ENCODE measurements at places on chromosomes 7 and 10. TPM values are rescaled to one million over a fixed set of nuclear protein-coding genes. Genes with fewer than 3 reads are reported as not detected.
A peak's percentile ranks its signal among the peaks of the same experiment; 100 is the strongest.

FBXL13 gene
- total RNA-seq, result 2.5 TPM

OPALIN gene
- total RNA-seq, result not detected

NME8 gene
- not detected for total RNA-seq

EPO gene
- total RNA-seq, result not detected

DNA sequence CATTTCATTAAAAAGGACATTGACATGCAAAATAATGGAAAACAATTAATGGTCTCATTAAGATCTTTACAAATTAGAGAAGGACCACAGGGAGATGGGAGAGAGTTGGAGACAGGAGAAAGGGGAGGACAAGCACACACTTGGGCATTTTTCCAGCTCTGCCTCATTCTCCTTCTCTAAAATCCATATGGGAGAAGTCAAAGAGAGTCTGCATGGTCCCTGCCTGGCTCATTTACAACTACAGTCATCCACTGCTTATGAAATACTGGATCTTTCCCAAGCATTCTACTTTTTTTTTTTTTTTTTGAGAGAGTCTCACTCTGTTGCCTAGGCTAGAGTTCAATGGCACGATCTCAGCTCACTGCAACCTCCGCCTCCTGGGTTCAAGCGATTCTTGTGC is 518.9 kb upstream of the CELF2 start:
- no peaks in the 10 kb centered on the region for H3K4me1 ChIP-seq
- no peak overlapping the region for H3K4me3 ChIP-seq
- DNase-seq, result no peak
- no peaks in the 10 kb centered on the region for H3K36me3 ChIP-seq
- peaks cover 27% of the 10 kb centered on the region for H3K27me3 ChIP-seq

GRCh38 chr7:149853157-149853556 is 15.0 kb downstream of the ZNF862 start:
- peaks cover 62% of the 10 kb centered on the region for H3K4me1 ChIP-seq
- H3K4me3 ChIP-seq, result no peak overlapping the region
- H3K27ac ChIP-seq, result no peak overlapping the region

- H3K27me3 ChIP-seq, result peaks cover 19% of the 10 kb centered on the region
- H3K27ac ChIP-seq, result peak overlapping the region; percentile 95
- H3K36me3 ChIP-seq, result no peaks in the 10 kb centered on the region
- H3K4me3 ChIP-seq, result peak overlapping the region; percentile 100
- H3K4me1 ChIP-seq, result peaks cover 47% of the 10 kb centered on the region
Measured at GRCh38 chr10:102421507-102421756, 796 bp downstream of the FBXL15 start.

- peaks cover 40% of the 10 kb centered on the region for H3K36me3 ChIP-seq
- no peaks in the 10 kb centered on the region for H3K27me3 ChIP-seq
- H3K4me3 ChIP-seq, result no peak overlapping the region
- peaks cover 42% of the 10 kb centered on the region for H3K4me1 ChIP-seq
Measured at GRCh38 chr7:98881561-98882315, 3.4 kb downstream of the TRRAP start.

DNA sequence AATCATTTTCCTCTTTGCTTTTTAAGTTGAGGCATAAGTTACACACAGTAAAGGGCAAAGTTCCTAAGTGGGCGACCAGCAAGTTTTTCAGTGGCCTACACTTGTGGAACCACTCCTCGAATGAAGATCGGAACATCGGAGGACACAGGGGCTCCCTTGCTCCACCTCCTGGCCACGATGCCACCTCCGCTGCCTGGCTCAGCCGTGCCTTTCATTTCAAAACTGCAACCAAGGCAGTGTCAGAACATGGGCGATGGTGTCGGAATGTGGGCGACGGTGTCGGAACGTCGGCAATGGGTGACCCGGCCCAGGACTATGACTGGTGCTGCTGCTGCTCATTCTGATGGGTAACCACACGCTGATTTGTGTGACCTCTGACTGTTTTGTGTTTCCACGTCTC is 9.6 kb upstream of the VIPR2 start:
- no peaks in the 10 kb centered on the region for H3K27me3 ChIP-seq
- no peak overlapping the region for H3K4me3 ChIP-seq
- DNase-seq, result no peak
- peaks cover 2% of the 10 kb centered on the region for H3K4me1 ChIP-seq
- no peaks in the 10 kb centered on the region for H3K36me3 ChIP-seq

DNA sequence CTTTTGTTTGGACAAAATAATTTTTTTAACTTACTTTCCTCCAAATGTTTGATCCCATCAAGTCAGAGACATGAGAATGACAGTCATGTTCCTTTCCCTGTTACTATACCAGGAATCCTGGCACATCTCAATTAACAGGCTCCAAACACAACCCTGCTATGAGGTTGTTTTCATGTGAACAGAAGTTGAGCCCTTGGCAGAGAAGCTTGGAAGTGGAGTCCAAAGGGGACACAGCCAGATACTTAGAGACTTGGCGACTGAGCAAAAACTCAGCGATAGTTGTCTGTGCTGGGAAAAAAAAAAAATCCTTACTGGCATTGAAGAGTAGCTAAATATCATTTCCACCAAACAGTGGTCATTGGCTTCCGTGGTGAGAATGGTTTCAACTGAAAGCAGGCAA is 12.8 kb downstream of the TUBAL3 start:
- H3K27ac ChIP-seq, result no peak overlapping the region
- no peak overlapping the region for H3K4me3 ChIP-seq
- no peaks in the 10 kb centered on the region for H3K4me1 ChIP-seq

DNA sequence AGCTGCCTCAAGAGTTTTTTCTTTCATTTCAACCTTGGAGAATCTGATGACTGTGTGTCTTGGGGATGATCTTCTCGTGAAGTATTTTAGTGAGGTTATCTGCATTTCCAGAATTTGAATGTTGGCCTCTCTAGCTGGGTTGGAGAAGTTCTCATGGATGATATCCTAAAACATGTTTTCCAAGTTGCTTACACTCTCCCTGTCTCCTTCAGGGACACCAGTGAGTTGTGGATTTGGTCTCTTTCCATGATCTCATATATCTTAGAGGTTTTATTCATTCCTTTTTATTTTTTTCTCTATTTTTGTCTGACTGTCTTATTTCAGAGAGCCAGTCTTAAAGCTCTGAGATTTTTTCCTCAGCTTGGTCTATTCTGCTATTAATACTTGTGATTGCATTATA is 282.3 kb upstream of the CSTF2T start:
- H3K4me1 ChIP-seq, result no peaks in the 10 kb centered on the region
- no peak overlapping the region for H3K27ac ChIP-seq
- H3K4me3 ChIP-seq, result no peak overlapping the region
- DNase-seq, result no peak
- no peaks in the 10 kb centered on the region for H3K36me3 ChIP-seq

DNA sequence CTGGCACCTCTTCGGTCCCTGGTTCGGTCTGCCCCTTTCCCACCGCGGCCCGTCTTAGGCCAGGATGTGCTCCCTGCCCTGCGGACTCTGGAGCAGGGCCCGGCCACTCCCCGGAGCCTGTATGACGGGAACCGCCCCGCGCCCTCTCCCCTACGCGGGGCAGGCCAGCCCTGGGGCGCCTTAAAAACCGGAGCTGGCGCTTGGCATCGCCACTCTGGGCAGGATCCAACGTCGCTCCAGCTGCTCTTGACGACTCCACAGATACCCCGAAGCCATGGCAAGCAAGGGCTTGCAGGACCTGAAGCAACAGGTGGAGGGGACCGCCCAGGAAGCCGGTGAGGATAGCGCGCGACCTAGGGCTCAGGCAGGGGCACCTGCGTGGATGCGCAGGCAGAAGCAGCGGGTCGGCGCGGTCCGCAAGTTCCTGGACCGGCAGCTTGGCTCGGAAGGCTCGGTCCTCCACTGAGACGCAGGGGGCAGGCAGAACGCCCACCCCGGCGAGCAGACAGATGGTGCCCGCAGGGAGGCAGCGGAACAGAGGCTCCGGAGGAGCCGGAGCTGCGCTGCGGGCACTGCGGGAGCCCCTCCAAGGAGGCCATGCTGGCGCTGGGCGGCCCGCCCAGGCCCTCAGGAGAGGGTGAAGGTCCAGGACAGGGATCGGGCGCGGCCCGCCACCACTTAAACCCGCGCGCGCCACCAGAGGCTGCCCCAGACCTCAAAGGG is at the start of gene ADIRF:
Gene ADIRF, plus strand, starts transcription at position 212 of the 723 bp plus-strand sequence. Its CDS starts 63 bp downstream, at position 275.
- no peaks in the 10 kb centered on the region for H3K36me3 ChIP-seq
- no peak for DNase-seq
- H3K4me1 ChIP-seq, result peaks cover 68% of the 10 kb centered on the region
- peak within 1 kb of the TSS; percentile 65 for H3K4me3 ChIP-seq
- no peaks in the 10 kb centered on the region for H3K27me3 ChIP-seq
- peak within 1 kb of the TSS; percentile 80 for H3K27ac ChIP-seq

DNA sequence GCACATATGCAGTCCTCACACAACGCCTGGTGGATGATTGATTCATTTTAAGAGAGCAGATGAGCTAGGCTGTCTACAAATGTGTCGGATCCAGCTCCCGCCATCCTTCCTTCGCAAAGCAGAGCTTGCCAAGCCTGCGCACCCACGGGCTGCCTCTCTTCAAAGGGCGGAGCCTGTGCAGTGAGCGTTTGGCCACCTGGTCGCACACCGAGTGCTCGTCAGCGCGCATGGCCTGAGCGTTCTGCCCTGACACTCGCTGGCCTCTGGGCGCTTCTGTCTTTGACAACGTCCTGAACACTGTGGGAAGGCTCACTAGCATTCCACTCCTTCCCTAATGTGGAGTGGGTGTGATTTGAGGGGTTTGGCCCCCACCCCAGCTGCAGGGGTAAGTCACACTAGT is 47.1 kb upstream of the TMEM72 start:
- H3K4me3 ChIP-seq, result peak overlapping the region; percentile 95
- peaks cover 14% of the 10 kb centered on the region for H3K4me1 ChIP-seq
- H3K27me3 ChIP-seq, result peaks cover 41% of the 10 kb centered on the region
- H3K27ac ChIP-seq, result no peak overlapping the region

GRCh38 chr7:27205325-27206280 is 5.7 kb upstream of the HOXA13 start:
- no peaks in the 10 kb centered on the region for H3K36me3 ChIP-seq
- peaks cover 15% of the 10 kb centered on the region for H3K4me1 ChIP-seq
- H3K27ac ChIP-seq, result no peak overlapping the region
- peaks cover 100% of the 10 kb centered on the region for H3K27me3 ChIP-seq

DNA sequence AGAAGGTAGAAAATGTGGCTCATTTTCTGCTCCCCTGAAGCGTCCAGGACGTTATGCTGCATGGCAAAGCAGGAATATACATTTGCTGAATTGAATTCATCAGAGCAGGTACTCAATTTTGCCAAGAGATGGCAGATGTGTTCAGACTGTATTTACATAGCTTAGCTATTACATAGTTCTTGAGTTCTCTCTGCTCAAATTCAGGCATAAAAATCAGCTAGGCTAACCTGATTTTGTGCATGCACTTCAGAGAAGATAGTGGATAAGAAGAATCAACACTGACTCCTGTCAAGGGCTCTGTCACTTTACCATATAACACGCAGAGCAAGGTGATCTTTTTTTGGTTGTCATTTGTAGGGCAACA is 209.2 kb upstream of the FAM3C start:
- no peaks in the 10 kb centered on the region for H3K4me1 ChIP-seq
- DNase-seq, result no peak
- peaks cover 2% of the 10 kb centered on the region for H3K27me3 ChIP-seq
- H3K27ac ChIP-seq, result no peak overlapping the region
- H3K36me3 ChIP-seq, result no peaks in the 10 kb centered on the region

DNA sequence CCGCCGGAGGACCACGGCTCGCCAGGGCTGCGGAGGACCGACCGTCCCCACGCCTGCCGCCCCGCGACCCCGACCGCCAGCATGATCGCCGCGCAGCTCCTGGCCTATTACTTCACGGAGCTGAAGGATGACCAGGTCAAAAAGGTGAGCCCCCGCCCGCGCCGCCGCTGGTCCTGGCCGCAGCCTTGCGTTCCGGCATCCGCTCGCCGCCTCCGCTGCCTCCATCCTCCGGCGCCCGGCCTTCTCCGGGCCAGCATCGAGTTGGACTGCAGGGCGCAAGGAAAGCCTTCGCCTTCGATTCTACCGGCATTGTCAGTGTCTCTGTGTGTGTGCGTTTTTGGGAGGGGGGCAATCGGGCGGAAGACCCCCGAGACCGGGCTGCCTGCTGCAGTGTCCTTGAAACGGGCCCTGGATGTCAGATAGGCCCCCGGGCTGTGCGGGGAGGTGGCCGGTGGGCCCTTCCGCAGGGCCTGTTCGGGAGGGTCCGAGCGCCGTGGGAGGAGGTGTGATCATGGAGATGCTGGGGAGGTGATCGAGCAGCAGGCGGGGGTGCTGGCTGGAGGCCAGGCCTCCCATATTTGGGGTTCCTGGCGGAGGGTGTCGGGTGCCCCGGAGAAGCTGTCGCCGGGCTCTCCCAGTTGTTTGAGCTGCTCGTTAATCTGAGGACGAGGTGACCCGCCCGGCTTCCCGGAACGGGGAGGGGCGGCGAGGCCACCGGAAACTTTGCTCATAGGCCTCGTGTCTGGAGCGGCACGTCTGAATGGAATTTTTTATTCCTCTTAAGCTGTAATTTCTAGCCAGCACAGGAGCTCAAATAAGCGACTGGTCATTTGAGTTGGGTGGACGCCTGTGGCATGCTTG is 40.8 kb downstream of the HK1 start:
- H3K4me3 ChIP-seq, result peak overlapping the region; percentile 96
- H3K4me1 ChIP-seq, result peaks cover 52% of the 10 kb centered on the region
- H3K27me3 ChIP-seq, result no peaks in the 10 kb centered on the region
- H3K36me3 ChIP-seq, result no peaks in the 10 kb centered on the region
- DNase-seq, result peak; percentile 58

Measured in naive thymus-derived CD8-positive, alpha-beta T cell (primary cell).